ENCODE measurements at places on chromosomes 12 and 14.

DNA sequence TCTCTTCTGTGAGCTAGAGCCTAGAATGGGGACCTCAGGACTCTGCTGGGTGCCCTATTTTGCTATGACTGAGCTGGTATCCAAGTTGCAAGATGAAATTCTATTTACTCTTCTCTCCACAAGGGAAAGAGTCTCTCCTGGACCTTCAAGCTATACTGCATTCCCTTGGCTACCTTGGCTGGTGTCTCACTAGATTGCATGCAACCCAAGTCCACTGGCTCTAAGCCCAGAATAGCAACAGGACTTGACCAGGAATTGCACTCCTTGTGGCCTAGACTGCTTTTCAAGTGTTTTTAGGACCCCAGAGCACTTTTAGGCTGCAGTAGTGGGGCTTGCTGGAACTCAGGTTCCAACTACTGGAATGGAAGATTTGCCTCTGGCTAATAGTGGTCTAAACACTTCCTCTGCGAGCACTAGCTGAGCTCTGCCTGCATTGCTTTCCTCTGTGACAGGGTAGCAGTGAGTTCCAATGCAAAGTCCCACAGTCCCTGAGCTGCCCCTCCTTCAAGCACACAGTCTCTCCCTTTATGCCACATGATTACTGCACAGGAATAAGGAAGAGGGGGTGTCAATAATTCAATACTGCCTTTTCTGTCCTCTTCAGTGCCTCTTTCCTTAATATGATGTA is 1009.1 kb upstream of the FLRT2 start:
- DNase-seq, result peak; percentile 2

GRCh38 chr12:56062996-56063395 is 17.0 kb upstream of the ERBB3 start:
- DNase-seq, result no peak

DNA sequence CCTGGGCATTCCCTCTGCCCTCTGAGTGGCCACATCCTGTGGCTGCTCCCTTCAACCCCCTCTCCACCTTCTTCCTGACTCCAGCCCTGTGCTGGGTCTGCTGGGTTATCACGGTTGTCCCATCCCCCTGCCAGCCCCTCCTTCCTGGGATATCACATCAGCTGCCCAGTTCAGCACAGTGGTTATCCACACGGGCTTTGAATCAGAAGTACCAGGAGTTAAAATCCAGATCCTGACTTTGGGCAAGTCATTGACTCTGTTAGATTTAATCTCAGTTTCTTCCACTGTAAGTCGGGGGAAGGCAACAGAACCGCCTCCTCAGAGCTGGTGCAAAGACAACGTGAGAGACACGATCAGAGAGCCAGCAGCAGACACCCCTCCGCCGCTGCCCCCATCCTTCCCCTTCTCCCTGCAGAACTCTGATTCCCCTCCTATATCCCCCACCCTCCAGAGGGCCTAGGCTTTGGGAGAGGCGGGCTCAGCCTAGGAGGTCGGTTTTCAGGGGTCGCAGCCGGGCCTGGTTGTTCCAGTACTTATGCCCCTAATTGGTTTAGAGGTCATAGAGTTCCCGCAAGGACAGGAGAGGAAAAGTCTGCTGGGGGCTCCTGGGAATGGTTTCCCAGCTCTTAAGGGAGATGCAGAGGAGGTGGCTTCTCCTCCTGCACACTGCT is 42.5 kb downstream of the PRIMA1 start:
- DNase-seq, result no peak

- DNase-seq, result no peak
These were observed 137.3 kb downstream of the ETV6 start for GRCh38 chr12:11786638-11787365.

DNA sequence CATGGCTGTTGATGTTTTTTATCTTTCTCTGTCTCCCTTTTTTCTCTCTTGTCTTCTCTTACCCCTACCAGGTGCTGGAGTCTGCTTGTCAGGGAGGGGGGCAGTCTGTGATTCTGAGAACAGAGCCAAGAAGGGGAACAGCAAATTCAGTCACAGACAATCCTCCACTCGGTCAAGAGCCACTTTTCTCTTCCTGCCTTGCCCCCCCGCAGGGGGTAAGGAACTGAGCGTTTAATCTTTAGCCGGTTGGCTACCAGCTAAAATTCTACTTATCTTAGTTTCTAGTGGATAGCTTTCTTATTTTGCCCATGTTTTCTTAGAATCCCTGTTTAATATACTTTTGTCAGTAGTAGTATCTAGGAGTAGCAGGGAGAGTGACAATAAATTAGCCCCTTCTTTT is 1.9 kb downstream of the RIMKLB start:
- DNase-seq, result no peak

- DNase-seq, result no peak
These were observed 59.7 kb downstream of the SLC24A4 start for GRCh38 chr14:92382677-92383076.

DNA sequence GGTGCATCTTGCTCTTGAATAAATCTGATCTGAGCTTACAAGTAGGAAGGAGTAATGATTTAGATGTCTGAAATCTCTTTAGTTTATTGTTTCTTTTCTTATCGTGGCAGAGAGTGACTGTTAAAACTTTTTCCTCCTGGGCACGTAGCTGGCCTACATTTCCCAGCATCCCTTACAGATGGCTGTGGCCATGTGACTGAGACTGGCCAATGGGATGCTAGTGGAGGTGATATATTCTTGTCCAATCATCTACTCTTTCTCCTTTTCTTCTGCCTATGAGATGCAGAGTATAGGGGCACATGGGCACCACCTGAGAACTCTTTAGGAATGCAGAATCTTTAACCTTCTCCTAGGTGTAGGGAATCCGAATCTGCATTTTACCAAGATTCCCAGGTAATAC is 237.3 kb downstream of the RGS6 start:
- no peak for DNase-seq

DNA sequence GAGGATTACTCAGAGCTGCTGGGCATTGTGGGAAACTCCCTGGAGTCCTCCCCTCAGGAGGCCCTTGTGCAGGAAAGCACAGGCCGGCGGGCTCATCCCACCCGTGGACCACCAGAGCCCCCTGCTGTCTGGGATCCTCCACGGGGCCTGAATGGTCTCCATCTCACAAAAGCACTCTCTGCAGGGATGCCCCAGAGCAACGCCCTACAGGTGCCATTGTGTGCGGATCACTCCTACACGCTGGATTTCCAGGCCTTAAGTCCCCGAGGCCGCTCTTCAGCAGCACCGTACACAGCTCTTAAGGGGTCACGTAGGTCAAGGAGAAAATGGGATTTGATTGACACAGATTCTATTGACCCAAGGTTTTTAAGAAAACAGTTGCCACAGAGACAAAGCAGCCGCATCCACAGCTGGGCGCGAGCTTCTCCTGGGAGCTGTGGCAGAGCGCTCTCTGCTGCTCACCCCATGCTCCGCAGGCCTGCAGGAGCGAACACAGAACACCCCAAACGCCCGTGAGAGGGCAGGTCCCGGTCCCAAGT is 36.7 kb upstream of the RIMBP2 start:
- no peak for DNase-seq

- DNase-seq, result no peak
These were observed 1.1 kb downstream of the ANKS1B start for GRCh38 chr12:99983456-99984258.

DNA sequence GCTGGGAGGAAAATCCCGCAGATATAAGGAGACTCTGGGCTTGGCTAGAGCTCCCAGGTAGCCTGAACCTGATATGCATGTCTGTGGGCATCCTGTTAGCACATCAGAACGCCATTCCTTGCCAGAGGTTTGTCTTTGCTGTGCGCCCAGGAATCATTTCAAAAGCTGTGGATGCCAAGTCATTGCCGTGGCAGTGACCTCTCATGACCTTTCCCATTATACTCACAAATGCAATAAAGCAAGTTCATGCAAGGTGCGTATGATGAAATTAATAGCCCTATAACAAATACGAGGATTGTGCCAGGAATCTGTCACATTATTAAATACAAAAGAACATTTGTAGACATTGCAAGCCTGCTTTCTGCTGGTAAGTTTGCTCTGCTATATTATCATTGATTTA is 229.1 kb upstream of the PELI2 start:
- no peak for DNase-seq

GRCh38 chr14:60602291-60602690 is 47.0 kb downstream of the SIX1 start:
- DNase-seq, result no peak

- no peak for DNase-seq
These were observed 8.7 kb upstream of the ITFG2 start for GRCh38 chr12:2803635-2804392.

- DNase-seq, result peak; percentile 26
These were observed 181.5 kb downstream of the CCER1 start for GRCh38 chr12:90773491-90773890.

GRCh38 chr14:61234215-61234916 is 46.8 kb downstream of the TMEM30B start:
- DNase-seq, result peak; percentile 77

DNA sequence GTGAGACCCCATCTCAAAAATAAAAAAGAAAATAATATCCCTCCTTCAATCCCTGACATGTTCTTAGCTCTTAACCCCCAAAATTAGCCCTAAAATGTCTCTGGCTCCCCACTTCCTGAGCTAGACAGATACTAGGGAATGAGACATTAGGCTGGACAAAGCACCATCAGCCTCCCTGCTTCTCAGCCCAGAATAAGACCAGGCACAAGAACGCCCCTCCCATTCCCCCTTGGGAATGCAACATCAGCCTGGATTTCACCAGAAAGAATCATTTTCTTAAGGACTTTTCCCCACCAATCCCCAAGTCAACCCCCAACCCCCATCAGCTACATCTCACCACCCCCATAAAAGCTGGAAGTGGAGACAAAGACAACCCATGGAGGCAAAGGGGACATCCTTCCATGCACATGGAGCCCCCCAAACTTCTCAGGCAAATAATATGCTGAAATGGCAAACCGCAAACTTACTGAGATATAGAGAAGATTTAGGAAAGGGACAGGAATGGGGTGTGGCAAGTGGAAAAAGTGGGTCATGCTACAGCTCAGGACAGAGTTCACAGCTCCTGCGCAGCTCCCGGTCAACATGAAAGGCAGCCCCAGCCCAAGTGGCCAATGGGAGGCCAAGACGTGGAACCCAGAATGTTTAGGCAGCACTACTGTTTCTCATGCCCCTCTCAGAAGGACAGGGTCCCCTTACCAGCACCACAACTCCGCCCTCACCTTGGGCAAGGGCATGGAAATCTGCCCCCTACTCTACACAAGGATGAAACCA is 2.7 kb downstream of the CHD4 start:
- peak; percentile 16 for DNase-seq

DNA sequence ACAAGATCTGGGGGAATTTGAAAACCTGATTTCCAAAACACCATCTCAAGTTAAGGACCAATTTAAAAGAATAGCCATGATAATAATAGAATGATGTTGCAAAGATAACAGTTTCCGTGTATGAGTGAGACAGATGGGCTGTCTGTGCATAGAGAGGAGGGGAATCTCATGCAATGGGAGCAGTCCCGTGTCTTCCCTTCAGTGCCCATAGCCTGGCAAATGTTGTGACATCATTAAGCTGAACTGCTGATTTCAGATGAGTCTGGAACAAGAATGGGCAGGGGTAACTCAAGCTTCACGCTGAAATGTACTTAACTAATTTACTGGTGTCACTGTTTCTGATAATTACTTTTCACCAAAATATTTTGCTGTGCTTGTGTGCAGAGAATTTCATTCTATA is 454.0 kb downstream of the FOXG1 start:
- DNase-seq, result no peak

DNA sequence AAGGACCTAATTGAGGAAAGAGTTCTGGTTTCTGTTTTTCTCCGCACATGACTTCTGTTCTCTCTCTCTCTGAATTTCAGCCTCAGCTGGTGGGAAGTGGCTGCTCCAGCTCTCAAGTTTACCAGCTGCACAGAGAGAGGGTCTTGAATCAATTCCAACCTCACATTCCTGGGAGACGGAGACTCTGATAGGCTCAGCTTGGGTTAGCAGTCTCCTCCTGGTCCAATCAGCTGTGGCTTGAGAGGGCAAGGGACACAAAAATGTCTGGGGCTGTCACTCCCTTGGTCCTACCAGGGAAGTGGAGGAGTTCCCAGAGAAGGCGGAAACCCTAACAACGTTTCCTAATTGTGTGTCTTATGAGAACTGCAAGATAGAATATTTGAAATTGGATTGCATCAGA is 7.0 kb downstream of the CCDC63 start:
- peak; percentile 54 for DNase-seq

GRCh38 chr14:60356906-60357550 is 108.0 kb downstream of the PPM1A start:
- no peak for DNase-seq

GRCh38 chr14:94555991-94556390 is 5.3 kb upstream of the SERPINA4 start:
- no peak for DNase-seq

- peak; percentile 80 for DNase-seq
These were observed at the start of gene TNFRSF1A for GRCh38 chr12:6341417-6342139. Gene TNFRSF1A (minus strand): TSS chr12:6342076. CDS start chr12:6341814, 262 bp downstream.

DNA sequence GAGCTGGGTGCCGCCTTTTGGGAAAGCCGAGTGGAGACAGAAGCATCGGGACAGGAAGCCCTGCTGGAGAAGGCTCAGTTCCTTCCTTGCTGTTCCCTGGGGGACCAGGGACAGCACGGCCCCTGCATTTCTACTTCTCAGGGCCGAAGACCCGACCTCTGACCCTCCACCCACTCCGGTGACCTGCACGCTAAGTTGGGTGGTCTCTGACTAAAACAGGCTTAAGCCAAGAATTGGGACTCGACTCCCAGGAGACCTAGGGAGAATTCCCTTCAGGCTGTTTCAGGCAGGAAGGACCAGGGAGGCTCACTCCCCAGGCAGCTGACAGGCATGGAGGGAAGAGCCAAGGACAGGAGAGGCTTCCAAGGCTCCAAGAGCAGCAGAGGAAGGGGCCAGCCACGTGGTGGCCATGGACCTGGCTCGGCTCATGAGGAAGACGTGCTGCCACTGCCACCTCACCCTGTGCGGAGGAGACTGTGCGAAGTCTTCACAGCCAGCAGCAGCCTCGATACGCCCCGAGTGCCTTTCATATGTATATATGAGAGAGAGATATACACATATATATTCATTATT is 43.9 kb downstream of the DCAF4 start:
- no peak for DNase-seq

DNA sequence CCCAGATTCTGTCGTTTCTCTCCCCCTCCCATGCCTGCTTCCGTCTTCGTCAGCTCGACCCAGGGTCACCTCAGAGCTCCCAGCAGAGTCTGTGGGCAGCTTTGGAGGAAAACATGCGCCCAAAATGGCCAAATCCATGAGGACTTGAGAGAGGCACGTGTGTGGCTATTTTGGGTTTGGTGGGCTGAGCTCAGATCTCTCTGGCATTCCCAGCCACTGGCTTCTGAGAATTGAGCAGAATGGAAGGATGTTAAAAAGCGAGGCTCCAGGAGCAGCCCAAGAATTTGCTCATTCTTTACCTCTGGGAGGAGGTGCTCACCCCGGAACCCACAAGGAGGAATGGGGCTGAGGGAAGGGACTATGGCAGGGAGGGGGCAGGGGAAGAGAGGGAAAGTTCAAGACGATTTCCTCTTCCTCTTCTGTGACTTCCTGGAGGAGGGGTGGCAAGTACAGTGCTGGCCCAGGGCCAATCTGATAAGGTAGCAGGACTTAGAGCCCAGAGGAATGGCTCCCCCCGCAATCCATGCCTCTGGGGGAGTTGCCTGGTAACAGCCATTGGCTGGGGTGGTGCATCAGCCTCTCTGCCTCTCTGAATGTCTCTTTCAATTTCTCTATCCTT is 20.1 kb downstream of the TSPAN9 start:
- no peak for DNase-seq
